ENCODE measurements at places on chromosomes 6 and 20. TPM values are rescaled to one million over a fixed set of nuclear protein-coding genes. Genes with fewer than 3 reads are reported as not detected.

GRCh38 chr6:163460307-163460782, 45.8 kb downstream of the QKI start:
- H3K27ac ChIP-seq = peak overlapping the region; percentile 81
- H3K27me3 ChIP-seq = no peaks in the 10 kb centered on the region
- H3K4me1 ChIP-seq = peaks cover 25% of the 10 kb centered on the region

DEFB124 gene
- total RNA-seq = not detected

DEFB121 gene
- not detected for total RNA-seq

DNA sequence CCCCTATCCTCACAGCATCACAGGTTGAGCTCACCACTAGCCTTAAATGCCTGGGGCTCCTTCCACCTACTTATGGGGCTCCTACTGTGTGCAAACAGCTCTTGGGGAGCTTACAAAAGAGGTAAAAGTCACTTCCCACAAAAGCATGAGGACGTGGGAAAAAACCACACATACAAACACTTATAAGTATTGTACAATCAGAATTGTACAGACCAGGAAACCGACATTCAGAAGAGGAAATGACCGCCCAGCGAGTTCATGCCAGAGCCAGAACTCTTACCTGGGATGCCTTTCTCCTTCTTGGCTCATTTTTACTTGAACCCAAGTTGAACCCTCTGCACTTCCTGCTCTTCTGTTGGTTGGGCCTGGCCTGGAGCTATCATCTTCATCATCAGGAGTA, 6.3 kb upstream of the PPP1R16B start:
- no peak overlapping the region for H3K27ac ChIP-seq
- DNase-seq = no peak
- H3K4me1 ChIP-seq = no peaks in the 10 kb centered on the region
- H3K27me3 ChIP-seq = no peaks in the 10 kb centered on the region

- H3K27me3 ChIP-seq = no peaks in the 10 kb centered on the region
- no peaks in the 10 kb centered on the region for H3K4me1 ChIP-seq
- DNase-seq = no peak
- H3K36me3 ChIP-seq = no peaks in the 10 kb centered on the region
- H3K27ac ChIP-seq = no peak overlapping the region
Measured at GRCh38 chr20:52536040-52536439, 344.5 kb upstream of the ZFP64 start.

- DNase-seq = no peak
- no peak overlapping the region for H3K27ac ChIP-seq
- H3K27me3 ChIP-seq = no peaks in the 10 kb centered on the region
Measured at GRCh38 chr6:2655844-2656433, 94.8 kb downstream of the MYLK4 start.

DNA sequence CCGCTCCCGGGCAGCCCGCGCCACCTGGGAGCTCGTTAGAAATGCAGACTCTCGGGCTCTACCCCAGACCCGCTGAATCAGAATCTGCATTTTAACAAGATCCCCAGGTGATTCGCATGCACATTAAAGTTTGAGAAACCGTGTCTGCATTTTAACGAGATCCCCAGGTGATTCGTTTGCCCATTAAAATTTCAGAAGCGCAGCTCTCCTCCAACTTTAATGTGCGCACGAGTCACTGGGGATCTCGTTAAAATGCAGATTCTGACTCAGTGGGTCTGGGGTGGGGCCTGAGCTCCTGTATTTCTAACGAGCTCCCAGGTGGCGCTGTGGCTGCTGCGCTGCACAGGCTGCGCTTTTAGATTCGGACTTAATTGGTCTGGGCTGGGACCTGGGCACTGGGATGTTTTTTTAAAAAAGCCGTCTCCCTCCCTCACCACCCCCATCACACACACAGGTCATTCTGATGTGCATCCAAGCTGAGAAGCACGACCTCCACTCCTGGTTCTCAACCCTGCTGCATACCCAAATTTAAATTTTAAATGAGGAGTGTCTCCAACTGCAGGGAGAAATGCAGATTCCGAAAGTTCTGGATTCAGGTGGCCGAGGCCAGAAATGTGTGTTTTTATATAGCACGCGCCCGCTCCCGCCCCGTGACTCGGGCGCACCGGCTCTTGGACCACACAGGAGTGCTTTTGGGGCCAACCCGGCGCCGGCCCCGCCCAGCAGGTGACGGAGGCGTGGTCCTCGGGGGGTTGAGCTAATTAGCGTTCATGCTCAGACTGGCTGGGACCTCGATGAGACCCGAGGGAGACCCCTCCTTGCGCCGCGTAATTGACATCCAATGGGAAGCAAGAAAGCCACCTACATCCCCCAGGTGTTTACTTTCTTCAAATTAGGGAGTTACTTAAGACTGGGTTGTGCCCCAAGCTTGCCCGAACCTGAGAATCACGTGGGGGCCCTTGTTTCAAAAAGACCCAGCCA, 85.8 kb downstream of the ZFP64 start:
- H3K4me1 ChIP-seq = peaks cover 8% of the 10 kb centered on the region
- H3K36me3 ChIP-seq = no peaks in the 10 kb centered on the region
- peaks cover 6% of the 10 kb centered on the region for H3K27me3 ChIP-seq
- peak overlapping the region; percentile 34 for H3K4me3 ChIP-seq
- H3K27ac ChIP-seq = no peak overlapping the region

GRCh38 chr6:130140084-130140483, 82.7 kb downstream of the SAMD3 start:
- H3K4me1 ChIP-seq = peaks cover 11% of the 10 kb centered on the region
- H3K36me3 ChIP-seq = no peaks in the 10 kb centered on the region
- no peaks in the 10 kb centered on the region for H3K27me3 ChIP-seq

- no peak overlapping the region for H3K4me3 ChIP-seq
- peaks cover 23% of the 10 kb centered on the region for H3K4me1 ChIP-seq
Measured at GRCh38 chr20:37354210-37355195, 8.6 kb downstream of the SRC start.

GRCh38 chr20:34824806-34825529, 483 bp downstream of the NCOA6 start:
- DNase-seq = no peak
- no peaks in the 10 kb centered on the region for H3K4me1 ChIP-seq
- no peaks in the 10 kb centered on the region for H3K36me3 ChIP-seq
- no peaks in the 10 kb centered on the region for H3K27me3 ChIP-seq

CTCFL gene
- total RNA-seq = 0.10 TPM

DNA sequence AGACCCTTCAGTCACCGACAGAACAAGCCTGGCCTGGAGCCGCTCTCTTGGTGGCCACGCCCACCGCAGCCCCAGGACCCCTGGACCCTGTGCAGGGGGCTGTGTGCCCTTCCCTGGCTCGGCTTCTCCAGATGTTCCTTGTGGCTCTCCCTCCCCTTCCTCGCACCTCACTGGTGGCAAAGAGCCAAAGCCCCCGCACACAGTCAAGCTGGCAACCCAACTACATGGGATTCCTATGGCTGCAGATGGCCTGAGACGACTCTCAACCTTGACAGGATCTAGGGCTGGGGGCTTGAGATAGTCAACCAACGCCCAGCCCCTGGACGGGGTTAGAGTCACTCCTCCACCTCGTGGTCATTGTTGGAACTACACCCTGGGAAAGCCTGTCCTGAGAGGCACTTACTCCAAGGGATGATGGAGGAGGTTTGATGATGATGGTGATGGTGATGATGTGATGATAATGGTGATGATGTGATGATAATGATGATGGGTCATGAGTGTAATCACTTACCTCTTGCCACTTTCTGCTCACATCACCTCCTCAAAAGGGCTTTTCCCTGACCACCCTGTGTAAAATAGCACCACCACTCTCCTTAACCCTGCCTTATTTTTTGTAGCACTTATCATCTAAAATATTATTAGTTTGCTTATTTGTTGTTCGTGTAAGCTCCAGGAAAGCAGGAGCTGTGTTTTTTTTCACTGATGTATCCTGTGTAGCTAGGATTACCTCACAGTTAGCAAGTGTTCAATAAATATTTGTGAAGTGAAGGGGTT, 278.4 kb downstream of the LRFN2 start:
- peak; percentile 11 for DNase-seq
- H3K4me1 ChIP-seq = no peaks in the 10 kb centered on the region
- H3K4me3 ChIP-seq = no peak overlapping the region
- no peaks in the 10 kb centered on the region for H3K36me3 ChIP-seq
- no peak overlapping the region for H3K27ac ChIP-seq
- peaks cover 9% of the 10 kb centered on the region for H3K27me3 ChIP-seq

DNA sequence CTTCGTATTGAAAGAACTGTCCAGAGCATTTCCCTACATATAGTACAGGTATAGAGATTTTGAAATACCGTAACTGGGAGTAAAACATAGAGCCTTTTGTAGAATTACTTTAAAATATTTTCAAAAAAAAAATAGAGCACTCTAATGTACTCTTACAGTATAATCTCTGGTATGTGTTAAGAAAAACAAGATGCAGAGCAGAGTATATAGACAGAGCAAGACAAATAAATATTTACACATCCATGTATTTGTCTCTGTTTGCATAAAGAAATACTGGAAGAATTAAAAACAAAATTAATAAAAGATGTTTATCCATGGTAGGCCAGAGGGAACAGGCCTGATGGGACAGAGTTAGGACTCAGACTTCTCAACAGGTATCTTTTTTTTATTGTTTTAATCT, 28.0 kb upstream of the SUMO4 start:
- peaks cover 17% of the 10 kb centered on the region for H3K36me3 ChIP-seq
- H3K4me1 ChIP-seq = peaks cover 32% of the 10 kb centered on the region
- no peak overlapping the region for H3K27ac ChIP-seq
- H3K4me3 ChIP-seq = no peak overlapping the region

GRCh38 chr6:36698196-36698595, 570 bp downstream of the RAB44 start:
- no peak for DNase-seq
- H3K4me3 ChIP-seq = no peak overlapping the region
- H3K27ac ChIP-seq = no peak overlapping the region
- H3K36me3 ChIP-seq = no peaks in the 10 kb centered on the region
- peaks cover 4% of the 10 kb centered on the region for H3K4me1 ChIP-seq

KIF6 gene
- total RNA-seq = 0.35 TPM

FNDC11 gene
- total RNA-seq = 0.72 TPM

FOXQ1 gene
- total RNA-seq = 0.08 TPM

- H3K27me3 ChIP-seq = no peaks in the 10 kb centered on the region
- no peaks in the 10 kb centered on the region for H3K36me3 ChIP-seq
- no peak overlapping the region for H3K4me3 ChIP-seq
- no peak overlapping the region for H3K27ac ChIP-seq
- H3K4me1 ChIP-seq = no peaks in the 10 kb centered on the region
Measured at GRCh38 chr6:8705435-8706020, 270.2 kb upstream of the SLC35B3 start.

DNA sequence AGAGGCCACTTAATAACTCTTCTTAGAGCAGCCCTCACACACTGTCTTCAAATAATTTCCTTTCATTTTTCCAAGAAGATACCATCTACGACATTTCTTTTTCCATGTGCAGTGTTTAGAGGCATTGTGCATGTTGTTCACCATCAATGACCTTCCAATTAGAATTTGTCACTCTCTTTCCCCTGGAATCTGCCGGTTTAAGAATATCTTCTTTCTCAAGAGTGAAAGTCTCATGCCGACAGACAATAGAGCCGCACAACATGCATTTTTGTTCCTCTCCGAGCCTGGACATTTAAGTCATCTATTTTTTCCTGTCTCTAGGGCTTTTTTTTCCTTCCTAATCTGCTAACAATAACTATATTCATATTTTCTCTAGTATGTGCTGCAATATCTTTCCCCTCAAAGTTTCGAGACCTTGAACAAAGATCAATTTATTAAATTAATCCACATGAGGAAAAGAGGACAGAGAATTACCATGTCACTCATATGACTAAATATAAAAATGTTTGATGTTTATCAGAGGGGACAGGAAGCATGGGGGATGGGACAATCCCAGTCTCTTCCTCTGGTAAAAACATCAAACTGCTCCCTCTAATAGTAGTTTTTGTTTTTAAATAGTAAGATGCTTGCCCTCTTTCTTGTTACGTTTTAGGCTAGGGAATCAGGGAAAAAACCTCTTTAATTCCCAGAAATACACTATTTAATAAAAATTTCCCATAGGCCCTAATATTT, 893.4 kb downstream of the C6orf118 start:
- no peak overlapping the region for H3K27ac ChIP-seq
- H3K4me3 ChIP-seq = no peak overlapping the region
- no peak for DNase-seq
- H3K4me1 ChIP-seq = no peaks in the 10 kb centered on the region
- H3K27me3 ChIP-seq = no peaks in the 10 kb centered on the region
- H3K36me3 ChIP-seq = no peaks in the 10 kb centered on the region

GRCh38 chr6:17621003-17621402, 20.9 kb downstream of the FAM8A1 start:
- peak overlapping the region; percentile 61 for H3K27ac ChIP-seq
- H3K4me3 ChIP-seq = no peak overlapping the region
- DNase-seq = peak; percentile 31
- peaks cover 21% of the 10 kb centered on the region for H3K4me1 ChIP-seq
- peaks cover 11% of the 10 kb centered on the region for H3K36me3 ChIP-seq
- no peaks in the 10 kb centered on the region for H3K27me3 ChIP-seq

RNF39 gene
- not detected for total RNA-seq

DNA sequence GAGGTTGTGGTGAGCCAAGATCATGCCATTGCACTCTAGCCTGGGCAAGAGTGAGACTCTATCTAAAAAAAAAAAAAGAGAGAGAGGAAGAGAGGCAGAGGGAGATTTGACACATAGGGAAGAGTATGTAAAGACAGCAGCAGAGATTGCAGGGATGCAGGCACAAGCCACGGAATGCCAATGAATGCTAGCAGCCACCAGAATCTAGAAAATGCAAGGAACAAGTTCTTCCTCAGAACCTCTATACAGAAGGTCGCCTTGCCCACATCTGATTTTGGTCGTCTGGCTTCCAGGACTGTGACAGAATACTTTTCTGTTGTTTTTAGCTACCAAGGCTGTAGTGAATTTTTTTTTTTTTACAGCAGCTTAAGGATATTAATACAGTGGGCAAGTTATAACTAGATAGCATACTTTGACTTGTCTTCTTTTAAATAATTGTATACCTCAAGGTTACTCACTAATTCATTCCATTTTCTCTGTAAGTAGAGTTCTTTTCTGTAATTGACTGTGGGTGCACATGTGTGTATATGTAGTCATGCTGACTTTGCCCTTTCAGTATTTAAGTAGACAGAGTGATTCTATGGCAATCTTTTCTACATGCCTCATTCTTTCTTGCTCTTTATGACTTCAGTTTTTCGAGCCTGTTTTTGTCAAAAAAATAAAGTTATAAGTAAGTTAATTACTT, 402.2 kb downstream of the GJA1 start:
- no peak overlapping the region for H3K27ac ChIP-seq
- no peaks in the 10 kb centered on the region for H3K27me3 ChIP-seq
- no peak for DNase-seq
- no peaks in the 10 kb centered on the region for H3K4me1 ChIP-seq
- H3K4me3 ChIP-seq = no peak overlapping the region

HDGFL1 gene
- 1.1 TPM for total RNA-seq

FLOT1 gene
- total RNA-seq = 111 TPM
